ENCODE measurements at places on chromosomes 7 and 10. TPM values are rescaled to one million over a fixed set of nuclear protein-coding genes. Genes with fewer than 3 reads are reported as not detected.

DNA sequence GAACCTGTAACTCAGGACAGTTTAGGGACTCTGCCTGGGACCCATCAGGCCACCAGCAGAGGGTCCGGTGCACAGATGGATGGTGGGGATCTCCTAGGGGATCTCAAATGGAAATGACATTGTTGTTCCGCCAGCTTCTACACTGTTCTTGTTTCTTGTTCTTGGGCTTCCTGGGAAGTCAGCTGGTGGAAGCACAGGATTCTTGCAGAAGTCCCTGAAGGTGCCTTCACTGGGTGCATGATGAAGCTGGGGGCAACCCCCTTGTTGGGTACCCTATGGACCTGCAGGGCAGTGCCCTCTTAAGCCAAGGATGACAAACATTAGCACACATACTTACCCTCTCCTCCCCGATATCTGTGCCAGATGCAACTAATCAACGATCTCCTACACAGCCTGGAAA is 18.6 kb downstream of the SFTPD start:
- DNase-seq, result no peak

GRCh38 chr10:79167537-79167936 is 98.8 kb downstream of the ZMIZ1 start:
- DNase-seq, result no peak

DNA sequence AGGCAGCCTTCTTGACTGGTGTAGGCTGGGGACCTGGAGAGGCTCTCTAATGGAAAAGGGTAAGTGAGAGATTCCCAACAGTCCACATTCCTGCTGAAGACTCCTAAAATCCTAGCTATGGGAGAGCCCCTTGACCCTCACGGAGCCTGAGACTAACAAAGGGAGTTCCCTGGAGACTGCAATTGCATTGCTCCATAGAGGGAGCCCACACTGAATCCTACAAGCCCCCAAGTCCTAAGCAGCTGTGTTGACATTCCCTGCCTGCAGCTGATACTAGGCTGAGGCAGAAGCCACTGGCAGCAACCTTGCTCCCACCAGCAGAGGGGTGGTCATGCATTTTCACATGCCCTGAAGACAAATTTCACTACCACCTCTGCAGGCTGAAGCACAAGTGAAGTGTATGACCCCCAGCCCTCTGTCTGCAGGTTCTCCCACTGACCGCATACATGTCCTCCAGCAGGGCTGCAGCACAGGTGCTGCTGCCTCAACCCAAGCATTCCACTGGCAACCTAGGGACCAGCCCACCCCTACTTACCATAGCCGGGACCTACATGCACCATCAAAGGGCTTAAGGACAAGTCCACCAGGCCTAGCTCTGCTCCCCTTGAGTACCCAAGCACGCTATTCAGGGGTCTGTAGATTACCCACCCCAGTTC is 130.3 kb upstream of the SLC13A1 start:
- no peak for DNase-seq

GRCh38 chr7:20122073-20122472 is 95.1 kb downstream of the MACC1 start:
- DNase-seq, result no peak

DNA sequence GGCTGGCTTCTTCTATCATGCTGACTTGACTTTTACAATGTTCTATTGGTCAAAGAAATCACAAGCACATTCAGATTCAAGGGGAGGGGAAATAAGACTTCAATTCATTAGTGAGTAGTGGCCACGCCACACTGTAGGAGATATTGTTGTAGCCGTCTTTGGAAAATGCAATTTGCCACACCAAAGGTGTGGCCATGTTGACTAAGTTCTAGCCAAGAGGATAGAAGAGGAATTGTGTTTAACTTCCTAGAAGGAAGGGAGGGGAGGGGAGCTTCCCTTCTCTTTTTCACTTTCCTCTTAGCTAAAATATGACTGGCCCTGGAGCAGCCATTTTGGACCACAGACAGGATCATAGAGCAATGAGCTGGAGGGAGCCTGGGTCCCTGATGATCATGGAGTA is 3.4 kb upstream of the PRKAR2B start:
- DNase-seq, result no peak

- DNase-seq, result peak; percentile 1
Observed at GRCh38 chr7:123367484-123368122, 166.8 kb downstream of the IQUB start.

DNA sequence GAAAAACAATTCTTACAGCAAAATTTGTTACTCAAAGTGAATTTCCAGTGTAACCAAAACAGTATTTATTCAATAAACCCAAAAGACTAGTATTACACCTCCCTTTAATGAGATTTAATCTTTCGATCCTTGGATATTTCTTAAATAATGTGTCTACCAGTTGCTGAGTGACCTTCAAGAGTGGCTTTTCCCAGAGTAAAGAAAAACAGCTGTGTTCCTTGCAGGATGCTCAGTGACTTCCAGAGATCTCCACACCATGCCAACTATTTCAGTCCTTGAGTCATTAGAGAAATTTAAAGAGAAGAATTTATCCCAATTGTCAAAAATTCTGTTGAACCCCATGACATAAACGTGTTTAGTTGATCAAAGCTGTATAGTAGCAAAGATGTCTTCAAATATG is 44.0 kb downstream of the IMMP2L start:
- DNase-seq, result no peak

GRCh38 chr10:121409466-121410104 is 188.7 kb downstream of the FGFR2 start:
- DNase-seq, result no peak

DNA sequence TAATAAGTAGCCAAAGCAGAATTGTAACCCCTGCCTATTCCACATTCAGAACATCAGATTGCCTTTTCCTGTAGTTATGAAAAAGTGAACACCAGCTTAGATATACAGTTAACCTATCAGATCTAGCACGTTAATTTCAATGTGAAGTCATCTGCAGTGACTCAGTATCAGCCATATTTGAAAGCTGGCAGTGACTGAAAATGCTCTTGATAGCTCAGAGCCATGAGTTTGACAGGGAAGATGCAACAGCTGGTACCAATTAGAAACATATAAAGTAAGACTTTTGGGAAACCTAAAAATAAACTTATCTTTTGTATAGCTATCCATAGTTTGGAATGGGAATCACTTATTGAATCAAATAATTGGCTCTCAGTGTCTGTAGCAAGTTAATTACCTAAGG is 284.1 kb upstream of the NPSR1 start:
- DNase-seq, result no peak

GRCh38 chr7:117319181-117319580 is 3.7 kb downstream of the WNT2 start:
- no peak for DNase-seq

KDM7A gene
- total RNA-seq, result 28.1 TPM

HOXA5 gene
- total RNA-seq, result not detected

AZGP1 gene
- not detected for total RNA-seq

SLC26A3 gene
- total RNA-seq, result not detected

HMX3 gene
- 2.0 TPM for total RNA-seq
